Foreskin keratinocyte (primary cell): ENCODE measurements at places on chromosomes 7 and 10.

DNA sequence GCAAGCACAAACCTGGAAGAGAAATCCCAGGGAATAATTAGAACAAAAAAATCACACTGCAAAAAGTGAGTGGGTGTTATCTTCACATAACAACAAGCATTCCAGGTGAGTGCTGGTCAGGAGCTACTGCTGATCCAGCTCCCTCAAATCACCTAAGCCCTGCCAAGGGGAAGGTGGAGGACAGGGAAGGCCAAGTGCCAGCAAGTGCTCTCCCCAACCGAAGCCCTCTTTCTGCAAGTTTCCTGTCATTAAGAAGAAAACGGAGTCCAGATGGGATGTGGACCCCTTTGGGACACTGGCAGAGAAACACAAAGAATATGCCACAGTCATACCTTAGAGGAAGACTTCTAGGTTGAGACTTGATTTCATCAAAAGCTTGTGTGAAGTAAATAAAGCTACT, 933.0 kb upstream of the ZNF722 start:
- no peak for DNase-seq

- no peak for DNase-seq
These were observed 283.4 kb downstream of the CCDC3 start for GRCh38 chr10:12717981-12718707.

DNA sequence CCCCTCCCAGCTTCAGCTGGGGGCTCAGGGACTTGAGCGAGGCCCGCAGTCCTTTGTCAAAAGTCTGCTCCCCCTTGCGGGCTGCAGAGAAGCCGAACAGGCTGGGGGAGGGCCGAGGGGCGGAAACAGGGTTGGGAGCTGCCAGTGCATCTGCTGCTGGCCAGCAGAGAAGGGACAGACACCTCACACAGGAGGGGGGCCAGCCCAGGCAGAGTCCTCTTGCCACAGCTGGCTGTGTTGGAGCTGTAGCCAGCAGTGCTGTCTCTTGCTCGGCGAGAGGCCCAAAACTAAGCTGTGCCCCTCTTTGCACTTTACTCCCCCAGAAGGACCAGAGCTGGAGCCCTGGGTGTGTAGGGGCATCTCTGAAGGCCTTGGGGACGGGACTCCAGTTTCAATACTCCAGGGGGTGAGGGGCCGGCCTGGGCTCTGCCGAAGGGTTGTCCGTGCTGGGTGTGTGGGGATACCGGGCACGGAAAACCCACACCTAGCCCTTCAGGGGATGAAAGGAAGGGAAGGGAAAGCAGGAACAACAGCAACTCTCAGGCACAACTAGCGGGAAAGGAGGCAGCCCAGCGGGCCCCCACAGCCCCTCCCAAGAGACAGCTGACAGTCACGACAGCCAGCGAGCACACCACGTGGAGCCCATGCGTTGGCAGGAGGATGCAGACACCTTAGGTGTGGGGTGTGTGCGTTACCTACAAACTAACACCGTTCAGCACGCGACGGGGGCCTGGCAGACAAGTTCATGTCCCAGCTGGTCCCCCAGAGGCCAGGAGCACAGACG, 17.8 kb downstream of the YKT6 start:
- DNase-seq, result no peak

DNA sequence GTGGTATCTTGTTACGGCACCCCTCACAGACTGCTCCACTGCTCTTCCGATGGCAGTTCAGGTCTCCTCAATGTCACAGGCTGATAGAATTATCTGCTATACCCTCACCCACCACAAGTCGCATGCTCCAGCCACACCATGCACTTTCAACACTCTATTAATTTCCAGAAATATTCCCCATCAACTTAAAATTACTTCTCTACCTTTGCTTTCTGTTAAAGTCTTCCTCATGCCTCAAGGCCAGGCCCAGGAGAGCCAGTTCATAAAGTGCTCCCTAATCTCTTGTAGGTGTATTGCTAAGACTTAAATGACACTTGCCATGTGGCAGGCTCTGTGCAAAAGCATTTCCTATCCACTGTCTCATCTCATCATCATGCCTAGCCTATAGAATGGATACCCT, 105.9 kb upstream of the ARID5B start:
- DNase-seq, result no peak

- no peak for DNase-seq
These were observed 79.6 kb downstream of the NHLRC2 start for GRCh38 chr10:113933894-113934532.
